ENCODE measurements at places on chromosomes 11 and 22.

DNA sequence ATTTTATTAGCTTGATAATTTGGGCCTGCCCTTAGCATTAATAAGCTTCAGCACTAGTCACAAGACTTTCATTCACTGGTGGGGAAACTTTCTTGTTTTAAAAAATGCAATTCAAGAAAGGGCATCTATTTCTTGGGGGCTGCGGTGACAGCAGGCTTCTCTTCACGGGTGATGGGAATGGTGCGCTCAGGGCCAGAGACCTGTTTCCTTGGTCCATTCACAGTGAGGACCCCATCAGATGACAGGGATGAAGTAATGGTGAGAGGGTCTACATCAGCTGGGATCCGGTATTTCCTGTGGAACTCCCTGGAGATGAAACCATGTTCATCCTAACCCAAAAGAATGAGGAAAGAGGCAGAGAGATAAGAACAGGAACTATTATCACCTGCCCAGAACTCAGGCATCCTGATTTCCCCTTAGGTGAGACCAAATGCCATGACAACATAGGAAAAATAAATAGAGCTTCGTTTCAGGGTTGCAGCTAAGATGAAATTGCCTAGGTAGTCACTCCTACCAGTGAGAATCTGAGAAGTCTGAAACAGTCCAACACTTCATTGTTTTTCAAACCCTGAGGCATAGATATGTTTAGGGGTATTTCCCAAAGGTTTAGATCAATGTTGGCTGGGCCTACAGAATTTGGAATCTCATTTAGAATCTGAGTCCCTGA is 2.8 kb downstream of the CRYAB start:
- DNase-seq = no peak

GRCh38 chr11:15034687-15035267 is 38.6 kb upstream of the CALCB start:
- DNase-seq = no peak

DNA sequence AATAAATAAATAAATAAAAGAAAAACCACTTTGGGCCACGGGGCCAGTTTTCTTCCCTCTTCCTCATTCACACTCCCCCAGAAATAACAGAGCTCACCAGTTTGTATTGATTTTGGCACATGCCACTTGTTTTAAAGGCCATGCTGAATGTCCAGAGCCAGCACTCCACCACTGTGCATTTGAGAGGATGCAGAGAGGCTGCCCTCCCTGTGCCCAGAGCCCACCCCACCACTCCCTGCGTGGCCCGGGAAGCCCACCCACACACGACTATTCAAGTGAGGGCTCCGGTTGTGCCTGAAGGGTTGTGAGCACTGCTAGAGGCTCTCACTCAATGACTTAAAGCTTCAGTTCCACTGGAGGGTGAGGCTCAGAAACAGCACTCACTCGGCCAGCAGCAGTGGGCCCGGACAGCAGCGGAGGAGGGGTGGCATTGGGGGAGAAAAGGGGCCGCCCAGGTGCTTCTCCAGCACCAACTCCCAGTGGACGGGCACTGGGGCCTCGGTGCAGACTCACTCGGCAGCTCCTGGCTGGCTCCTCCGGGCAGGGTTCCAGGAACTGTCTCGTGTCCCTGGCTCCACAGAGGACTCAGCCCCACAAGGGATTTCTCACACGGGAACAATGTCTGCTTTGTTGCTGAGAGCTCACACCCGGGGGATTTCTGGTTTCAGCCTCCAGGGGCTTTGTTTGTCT is 112.7 kb downstream of the SHANK2 start:
- DNase-seq = no peak

DNA sequence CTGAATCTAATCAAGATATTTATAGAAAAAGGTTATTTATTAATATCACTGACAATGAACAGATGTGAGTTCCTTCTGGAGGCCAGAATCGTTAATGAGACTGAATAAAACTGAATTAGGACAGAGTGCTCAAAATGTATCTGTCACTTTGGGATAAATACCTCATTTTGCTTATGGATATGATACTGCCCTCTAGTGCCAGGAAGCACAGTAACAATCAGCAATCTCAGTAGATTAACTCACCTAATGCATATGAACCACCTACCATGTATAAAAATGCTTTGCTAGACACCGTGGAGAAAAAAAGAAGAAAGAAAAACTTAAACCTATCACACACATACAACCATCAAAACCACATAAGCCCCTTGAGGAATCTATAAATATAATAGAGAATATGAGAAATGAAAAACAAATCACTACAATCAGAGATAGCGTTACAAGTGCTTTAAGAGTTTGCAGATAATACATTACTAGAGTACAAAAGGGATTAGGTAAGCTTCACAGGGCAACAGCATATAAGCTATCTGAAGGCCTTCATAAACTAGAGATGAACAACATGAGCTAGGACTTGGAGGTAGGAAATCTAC is 117.4 kb downstream of the SGSM3 start:
- DNase-seq = no peak

GRCh38 chr11:121767433-121767832 is 314.7 kb upstream of the SORL1-AS1 start:
- DNase-seq = no peak

DNA sequence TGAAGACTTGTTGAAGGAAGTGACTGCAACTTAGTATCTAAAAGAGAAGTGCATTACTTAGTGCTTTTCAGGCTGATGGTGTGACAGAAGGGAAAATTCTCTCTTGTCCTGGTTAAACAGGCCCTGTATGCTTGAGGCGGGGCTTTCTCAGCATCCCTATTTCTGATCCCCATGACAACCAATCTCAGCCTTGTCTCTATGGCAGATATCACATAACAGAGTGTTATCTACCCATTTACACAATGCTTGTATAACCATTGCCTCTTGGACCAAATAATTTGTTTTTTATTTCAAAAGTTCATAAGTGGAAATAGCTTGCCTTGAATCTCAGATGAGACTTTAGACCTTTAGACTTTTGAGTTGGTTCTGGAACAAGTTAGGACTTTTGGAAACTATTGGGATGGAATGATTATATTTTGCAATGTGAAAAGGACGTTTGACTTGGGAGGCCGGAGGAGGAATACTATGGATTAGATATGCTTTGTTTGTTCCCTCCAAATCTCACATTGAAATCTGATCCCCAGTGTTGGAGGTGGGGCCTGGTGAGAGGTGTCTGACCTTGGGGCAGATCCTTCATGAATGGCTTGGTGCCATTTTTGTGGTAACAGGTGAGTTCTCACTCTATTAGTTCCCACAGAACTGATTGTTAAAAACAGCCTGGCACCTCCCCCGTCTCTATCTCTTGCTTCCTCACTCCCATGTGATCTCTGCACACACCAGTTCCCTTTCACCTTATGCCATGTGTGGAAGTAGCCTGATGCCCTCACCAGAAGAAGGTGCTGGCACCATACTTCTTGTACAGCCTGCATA is 3.1 kb upstream of the GLYAT start:
- no peak for DNase-seq

- DNase-seq = no peak
Measured at GRCh38 chr11:68149417-68149816, 28.2 kb upstream of the CHKA start.

GRCh38 chr22:27705408-27706080 is 96.0 kb downstream of the MN1 start:
- DNase-seq = no peak

DNA sequence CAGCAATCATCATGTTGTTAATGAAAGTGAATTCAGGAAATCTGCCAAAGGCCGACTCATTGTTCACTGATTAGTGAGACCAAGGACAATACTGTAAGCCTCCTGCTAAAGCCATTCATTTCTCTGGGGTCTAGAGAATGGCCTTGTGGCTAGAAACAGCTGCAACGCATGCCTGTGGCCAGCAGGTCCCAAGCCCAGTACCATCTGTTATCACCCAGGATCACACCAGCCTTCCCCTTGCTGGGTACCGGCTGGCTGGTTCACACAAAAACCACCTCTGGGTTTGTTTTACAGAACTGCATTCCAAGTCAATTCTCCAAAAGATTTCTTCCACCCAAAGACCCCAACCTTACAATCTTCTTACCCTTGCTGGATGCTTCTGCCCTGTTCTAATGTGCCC is 1.1 kb downstream of the PLAAT5 start:
- DNase-seq = no peak

- no peak for DNase-seq
Measured at GRCh38 chr11:11025087-11025486, 167.2 kb upstream of the ZBED5 start.

DNA sequence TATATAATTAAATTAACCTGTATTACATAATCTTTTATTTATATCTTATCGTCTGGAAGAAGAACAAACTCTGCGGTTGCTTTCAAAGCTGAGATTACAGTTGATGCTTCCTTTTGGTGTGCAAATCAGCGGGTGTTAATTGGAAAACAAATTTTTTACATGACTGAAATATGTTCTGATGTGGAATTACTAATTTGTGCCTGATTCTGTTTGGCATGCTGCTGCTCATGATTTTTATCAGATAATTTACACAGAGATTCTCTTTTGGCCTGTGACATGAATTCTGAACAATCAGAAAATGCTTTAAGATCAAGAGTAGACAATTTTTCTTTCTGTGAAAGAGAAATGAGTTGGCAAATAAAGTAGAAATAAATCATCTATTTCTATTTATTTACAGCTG is 510.8 kb downstream of the NELL1 start:
- DNase-seq = no peak

DNA sequence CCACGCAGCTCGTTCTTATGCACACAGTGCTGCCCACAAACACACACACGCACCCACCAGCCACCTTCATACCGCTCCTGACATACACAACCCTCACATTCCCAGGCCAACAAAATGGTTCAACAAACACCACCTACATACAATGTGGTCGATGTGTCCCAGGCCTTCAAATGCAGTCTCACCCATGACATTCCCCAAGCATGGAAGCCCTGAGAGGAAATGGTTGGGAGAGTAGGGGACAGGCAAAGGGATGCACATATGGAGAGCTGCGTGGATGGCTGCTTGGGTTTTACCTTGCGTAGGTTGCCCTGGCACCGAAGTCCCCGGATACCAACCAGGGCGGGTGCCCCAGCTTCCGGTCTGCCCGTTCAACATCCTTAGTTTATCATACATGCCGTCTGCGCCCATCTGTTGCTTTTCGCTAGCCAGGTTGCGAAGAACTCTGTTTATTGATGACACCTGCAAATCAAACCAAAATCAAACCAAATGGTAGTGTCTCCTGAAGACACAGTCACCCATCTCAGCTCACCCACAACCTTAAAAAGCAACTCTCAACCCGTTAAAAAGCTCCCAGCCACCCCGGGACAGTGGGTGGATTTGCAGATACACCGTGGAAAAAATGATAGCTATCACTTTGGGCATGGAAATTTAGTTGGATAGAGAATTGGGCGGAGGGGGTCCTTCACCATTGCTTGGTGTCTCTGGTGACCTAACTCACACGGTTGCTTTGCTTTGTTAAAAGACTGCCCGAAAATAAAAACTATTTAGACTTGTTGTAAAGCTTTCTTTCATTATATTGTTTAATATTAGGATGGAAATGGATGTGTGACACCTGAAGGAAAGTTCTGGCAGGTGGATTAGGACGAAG is 10.5 kb downstream of the PAX6 start:
- DNase-seq = no peak

DNA sequence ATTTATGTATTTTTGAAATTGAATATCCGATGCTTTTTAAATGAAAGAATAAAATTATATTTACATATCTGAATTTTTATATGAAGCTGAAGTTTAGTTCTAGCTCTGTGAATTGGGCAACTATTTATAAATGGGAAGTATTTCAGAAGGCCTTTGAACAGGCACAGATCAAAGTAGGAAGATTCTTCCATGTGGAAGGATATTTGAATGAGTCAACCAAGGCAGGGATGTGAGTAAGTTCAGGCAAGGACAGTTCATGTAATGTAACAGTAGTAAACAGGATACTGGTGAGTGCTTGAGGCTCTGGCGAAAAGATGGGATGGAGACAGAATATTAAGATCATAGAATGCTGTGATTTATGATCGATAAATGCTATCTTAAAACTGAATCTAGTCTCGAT is 417.8 kb upstream of the CCDC179 start:
- DNase-seq = no peak

DNA sequence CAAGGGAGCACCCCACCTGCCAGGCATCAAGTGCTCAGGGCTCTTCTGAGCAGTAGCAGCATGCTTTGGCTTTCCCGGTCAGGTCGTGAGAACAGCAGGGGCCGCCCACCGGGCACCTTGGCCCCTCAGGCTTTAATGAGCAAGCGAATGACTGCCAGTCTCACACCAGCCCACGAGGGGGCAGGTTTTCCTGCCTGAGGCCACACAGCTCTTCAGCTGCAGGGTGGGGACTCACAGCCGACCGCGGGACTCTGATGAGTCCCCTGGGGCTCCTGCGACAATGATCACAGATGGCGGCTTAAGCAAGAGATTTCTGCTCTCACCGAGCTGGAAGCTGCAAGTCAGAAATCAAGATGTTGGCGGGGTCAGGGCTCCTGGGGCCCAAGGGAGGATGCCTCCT is 14.3 kb upstream of the FGF19 start:
- no peak for DNase-seq
